ENCODE measurements at places on chromosomes 13 and 19. TPM values are rescaled to one million over a fixed set of nuclear protein-coding genes. Genes with fewer than 3 reads are reported as not detected.

DNA sequence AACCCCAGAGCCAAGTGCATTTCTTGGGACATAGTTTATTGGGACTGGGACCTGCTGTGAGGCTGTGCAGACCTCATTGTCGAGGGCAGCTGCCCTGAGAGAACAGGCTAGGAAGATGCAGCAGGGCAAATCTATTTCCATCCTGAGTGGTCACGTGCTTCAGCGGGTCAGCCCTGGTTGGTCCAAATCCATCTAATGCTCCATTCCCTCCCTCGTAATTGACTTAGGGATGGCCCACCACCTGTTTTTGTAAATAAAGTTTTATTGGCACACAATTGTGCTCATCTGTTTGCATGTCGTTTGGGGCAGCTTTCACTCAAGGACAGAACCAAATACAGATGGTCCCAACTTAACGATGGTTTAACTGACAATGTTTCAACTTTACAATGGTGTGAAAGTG, 75.5 kb upstream of the ADGRE5 start:
- DNase-seq = no peak

- DNase-seq = no peak
These were observed 6.4 kb downstream of the DACH1 start for GRCh38 chr13:71860547-71861138.

DNA sequence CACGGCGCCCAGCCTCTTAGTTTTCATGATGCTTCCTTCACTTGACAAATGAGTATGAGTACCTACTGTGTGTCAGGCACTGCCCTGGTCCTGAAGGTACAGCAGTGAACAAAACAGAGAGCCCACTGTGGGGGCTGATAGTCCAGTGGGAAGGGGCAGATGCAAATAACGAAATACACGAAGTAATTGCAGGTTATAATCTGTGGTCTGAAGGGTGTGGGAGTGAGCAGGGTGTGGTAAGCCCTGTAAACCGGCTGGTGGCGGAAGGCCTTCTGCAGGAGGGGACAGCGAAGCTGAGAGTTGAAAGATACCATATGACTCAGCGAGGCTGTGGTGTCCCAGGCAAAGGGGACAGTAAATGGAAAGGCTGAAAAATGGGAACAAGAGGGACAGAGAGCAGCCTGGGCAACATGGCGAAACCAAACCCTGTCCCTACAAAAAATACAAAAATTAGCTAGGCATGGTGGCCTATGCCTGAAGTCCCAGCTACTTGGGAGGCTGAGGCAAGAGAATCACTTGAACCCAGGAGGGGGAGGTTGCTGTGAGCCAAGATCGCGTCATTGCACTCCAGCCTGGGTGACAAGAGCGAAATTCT, 60.5 kb downstream of the MAP4K1 start:
- no peak for DNase-seq

DNA sequence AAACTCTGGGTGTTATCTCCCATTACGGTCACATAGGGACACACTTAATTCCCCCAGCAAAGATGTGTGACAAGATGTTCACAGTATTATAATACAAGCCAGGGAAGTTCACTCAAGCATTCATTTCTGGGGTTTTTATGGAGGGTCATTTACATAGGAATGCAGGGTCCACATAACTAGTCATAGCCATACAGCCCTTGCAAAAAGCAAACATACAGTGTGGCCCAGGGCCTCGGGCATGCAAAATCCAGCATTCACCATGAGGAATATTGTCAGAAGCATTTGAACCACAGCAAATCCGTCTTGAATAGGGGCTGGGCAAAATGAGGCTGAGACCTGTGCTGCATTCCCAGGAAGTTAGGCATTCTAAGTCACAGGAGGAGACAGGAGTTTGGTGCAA, 13.0 kb upstream of the ZNF460 start:
- no peak for DNase-seq

- no peak for DNase-seq
These were observed 22.9 kb downstream of the SLC7A1 start for GRCh38 chr13:29572575-29572974.

PCDH17 gene
- total RNA-seq = 0.65 TPM

SHISA7 gene
- total RNA-seq = not detected

LINGO3 gene
- total RNA-seq = not detected

PROZ gene
- total RNA-seq = 50.2 TPM
